ENCODE measurements at places on chromosomes 2 and 18.

DNA sequence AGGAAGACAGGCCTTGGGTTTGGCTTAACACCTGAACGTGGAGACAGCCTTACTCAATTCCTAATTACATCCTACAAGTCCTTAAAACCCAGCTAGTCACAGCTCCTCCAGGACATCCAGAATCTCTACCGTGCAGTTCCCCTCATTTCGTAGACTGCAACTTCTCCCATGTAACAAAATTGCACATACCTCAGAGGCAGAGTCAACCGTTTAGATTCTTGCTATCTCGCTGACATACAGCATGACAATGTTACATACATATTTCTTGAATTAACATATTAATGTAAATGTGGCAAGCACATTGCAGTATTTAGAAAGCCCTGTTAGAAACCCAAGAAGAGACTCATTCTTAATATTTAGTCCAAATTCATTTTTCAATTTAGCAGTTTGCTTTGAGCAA lies 358.7 kb downstream of the SETBP1 start:
- no peak for DNase-seq

DNA sequence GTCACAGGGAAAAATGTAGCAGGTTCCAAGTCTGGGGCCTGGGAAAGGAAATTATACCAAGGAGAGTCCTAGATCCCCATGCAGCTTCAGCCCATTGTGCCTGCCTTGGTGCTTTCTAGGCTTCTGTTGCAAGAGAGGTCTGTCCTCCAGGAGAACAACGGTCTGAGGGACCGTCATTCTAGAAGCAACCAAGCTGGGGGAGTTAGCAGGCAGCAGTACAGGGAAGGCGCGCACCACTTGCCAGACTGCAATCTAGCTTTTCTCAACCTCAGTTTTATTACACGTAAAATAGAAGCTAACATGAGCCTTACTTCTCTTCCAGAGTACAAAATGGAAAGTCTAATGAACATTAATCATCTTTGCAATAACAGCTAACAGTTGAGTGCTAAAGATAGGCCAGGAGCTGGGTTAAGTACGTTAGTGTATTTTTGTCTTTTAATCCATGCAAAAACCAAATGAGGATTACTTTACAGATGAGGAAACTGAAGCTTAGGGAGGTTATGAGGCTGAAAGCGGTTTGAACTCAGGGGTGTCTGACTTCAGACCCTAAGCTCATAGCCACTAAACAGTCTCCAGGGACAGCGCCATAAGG lies 1.9 kb downstream of the TCF23 start:
- no peak for DNase-seq

GRCh38 chr2:156867201-156867600 lies 390.3 kb upstream of the GALNT5 start:
- DNase-seq, result no peak

DNA sequence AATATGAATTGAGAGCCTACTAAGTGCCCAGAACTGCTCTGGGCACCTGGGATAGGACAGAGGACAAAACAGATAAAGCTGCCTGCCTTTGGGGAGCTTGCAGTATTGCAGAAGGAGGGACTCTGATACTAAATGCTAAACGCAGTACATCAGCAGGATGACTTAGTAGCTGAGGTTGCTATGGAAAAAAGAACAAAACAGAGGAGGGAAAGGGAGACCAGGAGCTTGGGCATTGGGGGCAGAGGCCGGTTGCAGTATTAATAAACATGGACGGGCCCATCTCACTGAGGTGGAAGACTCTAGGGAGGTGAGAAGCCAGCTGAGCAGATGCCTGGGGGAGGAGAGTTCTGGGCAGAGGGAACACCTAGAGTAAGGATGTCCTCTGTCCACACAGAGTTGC lies 66.1 kb upstream of the SP3 start:
- DNase-seq, result no peak

DNA sequence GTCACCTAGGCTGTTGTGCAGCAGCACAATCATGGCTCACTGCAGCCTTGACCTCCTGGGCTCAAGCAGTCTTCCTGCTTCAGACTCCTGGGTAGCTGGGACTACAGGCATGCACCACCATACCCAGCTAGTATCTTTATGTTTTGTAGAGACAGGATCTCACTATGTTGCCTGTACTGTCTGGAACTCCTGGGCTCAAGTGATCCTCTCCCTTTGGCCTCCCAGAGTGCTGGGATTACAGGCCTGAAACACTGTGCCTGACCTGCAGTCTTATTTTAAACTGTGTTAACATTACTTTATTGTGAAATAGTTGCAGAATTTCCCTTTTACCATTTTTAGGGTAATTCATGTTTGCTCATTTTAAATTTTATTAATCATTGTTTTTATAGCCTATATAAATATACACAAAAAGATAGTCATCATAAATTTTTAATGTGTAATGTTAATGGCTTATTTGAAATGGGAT lies 24.6 kb downstream of the EML4 start:
- DNase-seq, result no peak

GRCh38 chr2:239459606-239460005 lies 58.8 kb upstream of the HDAC4 start:
- DNase-seq, result no peak

GRCh38 chr2:132977812-132978529 lies 308.0 kb upstream of the LYPD1 start:
- no peak for DNase-seq

DNA sequence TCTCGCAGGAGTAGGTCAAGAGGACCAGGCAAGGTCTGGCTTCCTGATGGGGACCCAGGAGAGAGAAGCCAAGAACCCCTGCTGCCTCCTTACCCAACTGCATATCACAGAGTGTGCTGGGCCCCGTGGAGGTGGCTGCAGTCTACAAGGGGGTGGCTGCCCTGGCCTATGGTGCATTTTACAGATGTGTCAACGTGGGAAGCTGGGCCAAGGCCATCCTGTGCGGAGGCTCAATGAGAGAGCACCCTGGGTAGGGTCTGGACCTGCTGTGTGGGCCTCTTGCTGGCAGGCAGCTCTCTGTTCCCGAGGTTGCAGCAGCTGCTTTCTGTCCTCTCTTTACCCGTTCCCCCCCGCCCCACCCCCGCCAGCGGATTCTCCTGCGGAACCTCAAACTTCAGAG lies 61.4 kb downstream of the GBX2 start:
- no peak for DNase-seq

- no peak for DNase-seq
These were observed 205.9 kb upstream of the SLC39A10 start for GRCh38 chr2:195451160-195451559.

DNA sequence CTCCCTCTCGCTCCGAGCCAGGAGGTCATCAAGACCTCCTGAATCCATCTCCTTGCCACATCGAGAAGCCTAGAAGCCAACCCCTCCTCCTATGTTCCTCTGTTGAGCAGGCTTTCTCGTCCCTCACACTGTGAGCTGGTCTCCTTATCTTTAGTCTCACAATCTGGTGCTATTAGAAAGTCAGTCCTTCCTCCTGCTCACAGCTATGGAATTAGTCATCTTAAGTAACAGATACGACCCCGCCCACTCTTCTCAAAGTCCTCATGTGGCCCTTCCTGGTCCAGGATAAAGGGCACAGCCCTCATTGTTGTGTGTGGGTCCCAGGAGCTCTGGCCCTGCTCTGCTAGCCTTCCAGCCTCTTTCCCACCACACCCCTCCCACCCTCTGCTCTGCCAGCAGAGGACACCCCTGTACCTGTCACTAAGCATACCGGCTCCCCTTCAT lies 41.4 kb upstream of the TRIB2 start:
- peak; percentile 87 for DNase-seq

GRCh38 chr2:1605102-1606045 lies 138.9 kb downstream of the PXDN start:
- DNase-seq, result no peak

- DNase-seq, result peak; percentile 76
These were observed 43.6 kb upstream of the IHH start for GRCh38 chr2:219104107-219105035.

GRCh38 chr2:144660518-144661316 lies 140.8 kb upstream of the ZEB2 start:
- peak; percentile 56 for DNase-seq

GRCh38 chr2:42792583-42793333 lies at the start of gene HAAO:
Gene HAAO, minus strand, starts transcription at chr2:42792583. Its CDS starts 47 bp downstream, at chr2:42792536.
- no peak for DNase-seq

- peak; percentile 74 for DNase-seq
These were observed 97.2 kb downstream of the INSIG2 start for GRCh38 chr2:118185210-118186109.

GRCh38 chr2:238174701-238175100 lies 15.9 kb downstream of the ERFE start:
- no peak for DNase-seq

GRCh38 chr2:43745457-43745856 lies 28.4 kb upstream of the DYNC2LI1 start:
- no peak for DNase-seq

- peak; percentile 2 for DNase-seq
These were observed 412.7 kb downstream of the CNTNAP5 start for GRCh38 chr2:124437811-124438210.

DNA sequence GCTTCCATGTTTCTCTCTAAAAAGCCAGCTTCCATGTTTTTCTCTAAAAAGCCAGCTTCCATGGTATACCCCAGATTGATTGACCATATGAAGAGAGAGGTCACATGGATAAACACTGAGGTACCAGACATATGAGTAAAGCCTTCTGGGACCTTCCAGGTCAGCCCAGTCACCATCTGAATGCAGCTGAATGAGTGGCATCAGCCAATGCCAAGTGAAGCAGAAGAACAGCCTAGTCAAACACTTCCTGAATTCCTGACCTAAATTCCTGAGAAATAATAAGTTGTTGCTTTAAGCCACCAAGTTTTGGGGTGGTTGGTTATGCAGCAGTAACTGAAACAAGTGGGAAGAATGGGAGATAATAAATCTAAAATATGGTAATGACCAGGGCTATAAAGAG lies 5.7 kb upstream of the ALS2 start:
- no peak for DNase-seq

DNA sequence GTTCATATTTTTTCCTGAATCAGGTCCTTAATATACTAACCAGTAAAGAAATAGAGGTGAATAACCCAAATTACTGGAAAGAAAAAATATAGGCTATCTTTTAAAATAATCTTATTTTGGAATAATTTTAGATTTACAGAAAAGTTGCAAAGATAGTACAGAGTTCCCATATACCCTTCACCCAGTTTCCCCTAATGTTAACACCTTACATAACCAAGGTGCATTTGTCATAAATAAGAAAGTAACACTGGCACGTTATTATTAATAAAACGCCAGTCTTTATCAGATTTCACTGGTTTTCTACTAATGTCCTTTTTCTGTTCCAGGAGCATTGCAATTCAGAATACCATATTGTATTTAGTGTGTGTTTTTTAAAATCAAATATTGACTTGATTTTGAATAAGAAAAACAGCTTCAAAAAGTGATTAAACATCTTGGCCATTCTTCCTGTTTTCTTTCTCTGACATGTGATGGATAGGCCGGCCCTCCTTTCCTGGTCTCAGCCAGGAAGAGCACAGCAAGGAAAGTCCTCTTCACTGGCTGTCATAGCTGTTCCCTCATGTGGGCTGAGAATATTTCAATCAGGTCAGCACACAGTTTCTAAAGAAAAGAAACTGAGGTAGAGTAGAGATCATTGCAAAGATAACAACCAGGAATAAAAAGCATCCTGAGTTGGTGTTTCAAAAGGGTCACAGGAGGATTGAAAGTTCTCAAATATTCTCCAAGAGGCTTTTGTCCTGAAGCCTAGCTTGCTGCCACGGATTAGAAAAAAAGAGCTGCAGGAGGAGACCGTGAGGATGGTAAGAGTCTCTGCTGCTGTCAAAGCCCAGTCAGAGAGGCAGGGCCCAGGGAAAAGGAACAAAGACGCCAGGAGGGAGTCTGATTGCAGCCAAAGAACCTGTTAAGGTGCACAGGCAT lies 79.3 kb upstream of the ARL5A start:
- no peak for DNase-seq

GRCh38 chr18:54662986-54663385 lies 71.9 kb downstream of the DYNAP start:
- DNase-seq, result no peak
